ENCODE measurements at places on chromosomes 7 and 10.
A peak's percentile ranks its signal among the peaks of the same experiment; 100 is the strongest.

GRCh38 chr10:117408436-117409384 is 33.5 kb upstream of the PDZD8 start:
- DNase-seq = no peak

GRCh38 chr7:90688810-90689209 is 92.7 kb downstream of the CDK14 start:
- DNase-seq = no peak

DNA sequence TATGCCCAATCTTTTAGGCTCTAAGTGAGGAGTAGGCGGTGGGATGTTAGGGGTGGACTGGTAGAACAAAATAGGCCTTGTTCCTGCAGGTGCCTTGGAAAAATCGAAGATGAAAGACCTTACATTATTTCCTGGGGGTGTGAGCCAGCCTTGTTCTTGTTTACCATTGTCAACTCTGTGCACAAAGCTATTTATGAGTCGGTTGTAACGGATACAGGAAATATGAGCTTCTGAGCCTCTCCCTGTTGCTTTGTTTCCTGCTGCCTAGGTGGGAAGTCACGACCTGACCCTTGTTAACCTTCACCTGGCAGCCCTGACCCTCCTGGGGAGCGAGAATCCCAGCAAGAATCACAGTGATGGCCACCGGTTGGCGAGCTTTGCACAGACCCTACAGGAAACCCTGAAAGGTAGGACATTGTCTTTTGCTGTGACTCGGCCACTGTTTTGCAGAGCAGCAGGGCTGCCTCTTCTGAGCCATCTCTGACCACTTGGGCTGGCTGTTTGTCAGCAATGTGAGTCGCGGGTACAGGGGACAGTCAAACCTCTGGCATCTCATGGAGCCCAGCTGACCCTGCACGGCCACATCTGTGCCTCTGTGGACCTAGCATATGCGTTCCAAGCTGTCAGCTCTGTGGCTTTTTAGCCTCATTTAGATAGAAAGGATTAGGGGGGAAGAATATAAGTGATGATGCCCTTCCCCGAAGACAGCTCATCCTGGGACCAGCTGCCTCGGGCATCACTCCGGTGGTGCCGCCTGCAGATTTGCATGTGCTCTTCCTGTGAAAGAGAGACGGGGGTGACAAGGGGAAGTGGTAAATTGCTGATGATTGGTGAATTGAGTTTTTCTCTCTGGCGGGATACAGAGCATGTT is 102.1 kb upstream of the ANLN start:
- no peak for DNase-seq

DNA sequence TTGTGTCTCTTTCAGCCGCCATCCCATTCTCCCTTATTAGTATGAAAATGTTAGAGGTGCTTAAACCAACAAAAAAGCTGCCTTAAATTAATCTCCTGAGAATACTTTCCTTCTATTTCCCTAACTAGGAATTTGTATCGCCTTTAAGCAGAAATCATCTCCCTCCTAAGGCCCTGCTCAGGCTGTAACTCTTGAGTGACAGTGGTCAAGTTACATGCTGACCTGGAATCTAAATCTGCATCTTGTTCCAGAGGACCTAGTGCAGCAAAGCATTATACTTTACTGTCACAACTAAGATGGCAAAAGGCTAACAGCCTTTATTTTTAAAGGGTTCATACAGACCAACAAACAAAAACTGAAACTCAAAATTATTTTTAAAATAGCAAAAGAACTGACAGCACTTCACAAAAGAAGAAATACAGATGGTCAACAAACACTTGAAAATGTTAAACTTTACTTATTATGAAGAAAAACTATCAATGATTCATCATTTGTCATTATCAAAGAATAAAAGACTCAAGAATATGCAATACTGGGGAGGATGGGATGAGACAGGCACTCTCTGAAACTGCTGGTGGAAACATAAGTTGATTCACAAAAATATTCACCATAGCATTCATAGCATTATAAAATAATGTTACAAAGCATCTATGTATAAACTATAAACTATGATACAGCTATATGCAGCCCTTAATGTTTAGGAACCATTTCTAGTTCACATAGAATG is 11.0 kb downstream of the CYREN start:
- DNase-seq = no peak

DNA sequence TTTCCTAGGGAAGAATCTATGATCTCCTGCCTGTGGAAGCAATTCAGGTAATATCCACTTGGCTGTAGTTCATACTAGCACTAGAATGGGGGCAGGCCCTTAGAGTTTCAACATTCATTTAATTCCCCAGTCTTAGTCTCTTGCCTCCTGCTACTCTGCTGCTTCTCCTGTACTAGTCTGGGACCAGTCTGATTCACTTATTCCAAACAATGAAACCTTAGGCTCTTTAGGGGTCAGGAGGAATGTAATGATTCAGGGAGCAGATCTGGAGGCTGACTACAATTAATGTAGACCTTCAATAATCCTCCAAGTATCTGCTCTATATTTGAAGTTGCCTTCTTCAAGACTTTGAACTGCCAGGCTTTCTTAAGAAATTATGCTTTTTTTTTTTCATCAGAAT is 101.8 kb downstream of the GNAT3 start:
- DNase-seq = no peak

GRCh38 chr10:11605807-11606408 is 5.5 kb downstream of the USP6NL start:
- no peak for DNase-seq

- DNase-seq = no peak
These were observed 184.5 kb upstream of the CXCL12 start for GRCh38 chr10:44569193-44570091.

DNA sequence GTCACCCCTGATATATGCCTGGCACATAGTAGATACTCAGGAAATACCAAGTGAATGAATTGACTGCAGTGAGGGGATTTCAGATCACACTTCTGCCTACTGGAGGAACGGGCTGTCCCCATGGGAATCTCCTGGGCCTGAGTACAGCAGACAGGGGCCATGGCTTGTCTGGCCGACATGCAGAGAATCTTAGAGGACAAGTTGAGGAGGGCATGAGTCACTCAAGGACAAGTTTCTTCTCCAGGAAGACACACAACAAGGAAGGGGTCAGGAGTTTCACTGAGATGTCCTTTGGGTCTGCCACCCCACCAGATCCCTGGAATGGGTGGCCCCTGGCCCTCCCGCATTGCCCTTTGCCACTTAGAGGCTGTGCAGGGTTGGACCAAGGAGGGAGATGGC is 20.7 kb downstream of the PLPP4 start:
- DNase-seq = no peak

- no peak for DNase-seq
These were observed 102.7 kb downstream of the CUBN start for GRCh38 chr10:17026686-17027485.

DNA sequence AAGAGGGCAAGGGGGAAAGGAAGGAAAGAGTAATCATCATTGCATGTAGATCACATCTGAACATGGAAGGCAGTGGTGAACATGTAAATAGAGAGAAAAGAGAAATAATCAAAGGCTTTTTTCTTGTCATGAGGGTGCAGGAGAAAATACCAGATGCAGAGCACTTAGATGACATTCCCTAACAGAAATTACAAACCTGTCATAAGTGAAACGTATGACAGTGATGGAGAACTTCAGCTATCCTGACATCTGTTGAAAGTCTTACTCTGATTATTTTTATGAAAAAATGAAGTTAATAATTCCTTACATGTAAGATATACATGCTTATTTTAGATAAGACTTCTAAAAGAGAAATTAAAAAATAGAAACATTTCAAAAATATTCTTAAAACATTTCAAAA is 54.7 kb downstream of the BRAF start:
- DNase-seq = no peak

GRCh38 chr10:74035303-74035702 is 37.4 kb downstream of the VCL start:
- DNase-seq = no peak

- no peak for DNase-seq
These were observed 568.8 kb downstream of the POM121L12 start for GRCh38 chr7:53604201-53604600.

DNA sequence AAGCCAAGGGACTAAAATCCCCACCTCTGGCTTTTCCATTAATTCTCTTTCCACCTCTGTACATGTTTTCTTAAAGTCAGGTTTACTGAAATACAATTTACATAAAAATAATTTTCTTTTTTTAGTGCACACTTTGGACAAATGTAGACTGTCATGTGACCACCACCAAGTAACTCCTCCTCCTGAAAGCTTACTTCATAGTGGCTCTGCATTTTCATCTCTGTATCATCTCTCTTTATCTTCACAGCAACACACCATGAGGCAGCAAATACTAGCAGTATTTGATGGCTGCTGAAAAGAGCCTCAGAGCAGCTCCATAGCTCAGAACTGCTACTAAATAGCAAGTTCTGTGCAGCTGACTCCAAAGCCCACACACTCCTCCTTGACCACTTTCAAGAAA is 17.3 kb downstream of the WDFY4 start:
- DNase-seq = no peak

DNA sequence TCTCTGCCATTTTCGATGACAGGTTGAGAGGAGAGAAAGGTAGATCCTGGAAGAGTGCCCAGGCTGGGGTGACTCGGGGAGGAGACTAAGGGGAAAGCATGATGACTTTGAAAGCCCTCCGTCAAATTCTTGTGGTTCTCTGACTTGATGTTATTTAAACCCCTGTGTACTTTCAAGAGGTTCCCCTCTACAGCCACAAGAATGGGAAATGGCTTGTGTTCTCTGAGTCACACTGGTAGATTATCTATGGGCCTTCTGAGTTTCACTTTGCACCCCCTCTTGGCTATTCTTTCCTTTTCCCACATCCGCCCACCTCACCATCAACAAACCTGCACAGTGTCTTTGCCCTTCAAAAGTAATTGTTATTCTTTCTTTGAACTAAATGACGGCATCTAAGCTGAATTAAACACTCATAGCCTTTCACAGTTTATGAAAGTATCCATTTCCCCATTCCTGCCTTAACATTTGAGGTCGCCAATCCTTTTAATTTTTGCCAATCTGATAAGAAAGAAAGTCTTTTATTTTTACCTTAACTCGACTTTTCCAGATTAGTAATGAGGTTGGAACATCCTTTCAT is 24.1 kb downstream of the PRF1 start:
- DNase-seq = no peak

GRCh38 chr7:101163279-101164070 is 1.9 kb downstream of the VGF start:
- no peak for DNase-seq

- no peak for DNase-seq
These were observed 1.3 kb upstream of the ATXN7L1 start for GRCh38 chr7:105877736-105878135.

DNA sequence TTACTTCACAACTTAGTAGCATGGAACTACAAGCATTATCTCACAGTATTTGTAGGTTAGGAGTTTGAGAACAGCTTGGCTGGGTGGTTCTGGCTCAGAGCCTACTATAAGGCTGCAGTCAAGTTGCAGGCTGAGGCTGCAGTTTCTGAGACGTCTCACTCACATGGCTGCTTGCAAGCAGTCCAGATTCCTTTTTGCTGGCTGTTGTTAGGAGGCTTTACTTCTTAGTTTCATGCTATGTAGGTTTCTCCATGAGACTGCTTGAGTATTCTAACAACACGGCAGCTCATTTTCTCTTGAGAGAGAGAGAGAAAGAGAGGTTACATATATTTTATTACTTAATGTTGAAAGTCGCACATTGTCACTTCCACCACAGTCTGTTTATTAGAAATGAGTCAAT is 1073.9 kb downstream of the NXPH1 start:
- DNase-seq = no peak

- DNase-seq = no peak
These were observed 72.5 kb upstream of the GSDME start for GRCh38 chr7:24829787-24830186.

DNA sequence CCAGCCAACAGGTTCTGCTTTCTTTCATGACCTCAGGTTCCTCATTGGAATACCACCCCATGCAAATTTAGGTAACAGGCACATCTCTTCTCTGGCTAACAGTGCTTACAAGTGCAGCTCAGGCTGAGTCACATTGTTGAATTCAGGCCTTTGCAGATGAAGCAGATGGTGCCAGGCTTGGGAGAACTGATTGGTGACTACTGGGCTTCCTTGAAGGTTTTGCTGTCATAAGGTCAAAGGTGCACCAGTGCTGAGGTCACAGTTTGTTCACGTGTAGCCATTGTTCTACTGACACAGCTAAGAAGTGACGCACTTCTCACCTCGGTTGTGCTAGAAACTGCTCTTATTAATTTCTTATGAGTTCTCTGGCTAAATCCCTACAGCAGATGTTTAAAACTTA is 128.6 kb upstream of the BMPER start:
- DNase-seq = no peak

- no peak for DNase-seq
These were observed 515.8 kb downstream of the TYW1 start for GRCh38 chr7:67512481-67512880.

GRCh38 chr7:151704299-151704959 is 172.5 kb downstream of the PRKAG2 start:
- peak; percentile 84 for DNase-seq

DNA sequence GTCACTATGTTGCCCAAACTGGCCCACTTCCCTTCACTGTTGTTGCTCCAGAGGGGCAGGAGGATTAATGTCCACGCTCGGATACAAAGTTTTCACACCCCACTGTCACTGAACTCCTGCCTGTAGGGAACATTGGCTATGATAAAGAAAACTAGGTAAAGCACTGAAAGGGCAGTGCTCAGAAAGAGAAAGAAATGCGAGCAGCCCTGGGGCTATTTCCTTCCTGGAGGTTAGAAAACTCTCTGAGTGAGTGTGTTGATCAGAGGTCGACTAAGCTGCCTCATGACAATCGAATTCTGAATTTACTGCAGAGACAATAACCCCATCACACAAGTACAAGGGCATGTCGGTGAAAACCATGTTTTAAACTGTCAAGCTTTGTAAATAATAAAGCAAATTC is 227.2 kb upstream of the PITRM1 start:
- DNase-seq = no peak

DNA sequence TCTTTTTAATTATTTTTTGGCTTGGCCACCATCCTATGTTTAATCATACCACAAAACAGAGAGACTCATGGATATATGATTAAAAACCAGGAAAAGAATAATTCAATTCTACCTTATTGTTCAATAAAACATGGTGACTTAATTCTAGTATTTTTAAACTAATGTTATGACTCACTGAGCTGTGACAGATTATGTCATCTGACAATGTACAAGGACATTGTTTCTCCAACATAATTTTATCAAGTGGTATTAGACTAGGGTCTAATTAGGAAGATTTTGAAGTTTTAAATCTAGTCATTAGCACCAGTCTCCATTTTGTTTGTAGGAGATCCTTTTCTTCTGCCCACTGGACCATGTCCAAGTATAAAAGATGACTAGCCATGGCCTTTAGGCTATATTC is 199.3 kb upstream of the MDFIC start:
- DNase-seq = no peak

Data from posterior cingulate gyrus (tissue), 11 donors.